ENCODE measurements at places on chromosomes 3 and 15.

DNA sequence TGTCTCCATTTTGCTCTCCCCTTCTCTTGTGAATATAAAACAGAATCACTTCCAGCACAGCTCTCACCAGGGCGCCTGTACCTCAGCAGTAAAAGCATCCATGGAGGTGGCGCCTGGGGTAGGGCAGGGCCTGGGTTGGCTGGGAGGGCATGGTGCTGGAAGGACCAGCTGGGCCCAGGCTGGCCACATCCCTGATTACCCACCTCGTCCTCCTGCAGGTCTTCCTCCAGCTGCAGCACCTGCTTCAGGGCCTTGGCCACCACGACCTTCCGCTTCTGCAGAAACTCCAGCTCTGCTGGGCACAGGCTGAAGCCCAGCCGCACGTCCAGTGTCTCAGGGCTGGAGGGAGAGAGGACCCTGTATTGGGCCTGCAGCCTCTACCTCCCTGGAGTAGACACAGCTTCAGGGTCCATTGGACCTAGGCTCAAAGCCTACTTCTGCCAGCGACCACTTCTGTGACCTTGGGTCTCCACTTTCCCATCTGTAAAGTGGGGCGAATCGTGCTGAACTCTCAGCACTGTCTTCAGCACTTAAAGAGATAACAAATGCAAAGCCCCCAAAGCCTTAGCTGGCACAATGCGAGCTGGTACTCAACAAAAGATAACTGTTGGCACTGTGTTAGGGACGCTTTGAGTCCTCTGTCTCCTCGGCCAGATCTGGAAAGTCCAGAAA is 23.8 kb downstream of the PLA2G4E start:
- no peak for DNase-seq

- DNase-seq = no peak
Observed at GRCh38 chr15:101376615-101377395, 81.8 kb upstream of the SNRPA1 start.

DNA sequence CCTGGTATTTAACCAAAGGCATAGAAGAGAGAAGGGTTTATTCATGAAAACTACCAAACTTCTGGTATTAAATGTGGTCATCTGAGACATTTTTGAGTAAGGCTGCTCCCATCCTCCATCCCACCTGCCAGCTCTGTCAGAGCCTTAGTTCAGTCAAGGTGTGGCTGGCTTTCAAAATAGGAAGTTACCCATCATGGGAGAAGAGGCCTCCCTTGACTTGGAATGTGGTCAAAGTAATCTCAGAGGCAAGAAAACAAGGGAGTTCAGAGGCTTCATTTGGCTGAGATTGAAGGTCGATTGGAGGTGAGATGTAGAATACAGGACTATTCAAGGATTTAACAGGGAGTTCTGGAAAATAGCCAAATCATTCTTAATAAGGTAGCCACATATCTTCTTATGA is 540.4 kb upstream of the ARRDC4 start:
- DNase-seq = no peak

DNA sequence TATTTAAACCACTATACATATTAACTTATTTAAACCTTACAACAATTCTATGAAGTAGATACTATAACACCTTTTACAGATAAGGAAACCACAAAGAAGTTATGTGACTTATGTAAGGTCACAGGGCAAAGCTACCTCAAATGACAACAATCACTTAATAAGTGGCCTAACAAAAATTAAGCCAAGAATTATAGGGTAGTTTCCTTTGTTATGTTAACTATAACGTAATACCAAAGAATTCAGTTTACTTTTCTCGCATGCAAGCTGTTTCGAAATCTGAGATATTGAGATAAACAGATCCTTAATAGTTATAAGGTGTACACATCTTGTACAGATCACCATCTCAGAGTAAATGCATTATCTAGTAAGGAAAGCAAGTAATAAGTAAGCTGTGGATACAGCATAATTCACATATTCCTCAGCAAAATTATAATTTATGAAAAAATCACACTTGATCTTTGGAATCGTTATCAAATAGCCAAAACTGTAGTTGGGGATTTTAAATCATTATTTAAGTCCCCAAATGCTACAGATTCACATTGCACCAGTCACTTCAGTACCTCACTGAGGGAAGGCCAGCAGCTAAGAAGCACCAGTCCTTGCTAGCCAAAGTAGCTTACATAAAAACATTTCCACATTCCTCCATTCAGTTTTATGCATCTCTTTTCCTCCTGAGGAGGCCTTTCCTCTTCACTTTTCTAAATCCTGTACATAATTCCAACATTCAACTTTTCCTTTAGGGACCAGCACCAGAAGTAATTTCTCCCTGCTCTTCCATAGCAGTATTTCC is 226.8 kb downstream of the TBC1D5 start:
- DNase-seq = peak; percentile 37

DNA sequence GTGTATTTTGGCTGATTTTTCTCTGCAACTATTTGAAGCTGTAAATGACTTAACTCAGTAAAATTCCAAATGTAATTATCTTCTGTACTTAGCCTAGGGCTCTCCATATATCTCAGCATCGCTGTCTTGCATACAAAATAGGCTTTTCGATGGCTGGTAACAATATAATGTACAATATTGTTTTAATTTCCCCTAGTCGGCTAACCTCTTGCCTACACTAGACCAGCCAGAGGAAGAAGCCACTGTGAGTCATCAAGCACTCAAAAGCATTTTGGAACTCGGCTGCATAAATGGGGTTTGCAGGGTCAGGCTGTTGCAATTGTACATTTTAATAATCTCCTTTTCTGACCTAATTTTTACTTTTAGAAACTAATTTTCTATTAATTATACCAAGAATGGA is 583.8 kb downstream of the FOXP1 start:
- DNase-seq = no peak

GRCh38 chr3:183634707-183635106 is 716 bp upstream of the KLHL24 start:
- DNase-seq = no peak

- DNase-seq = peak; percentile 96
Observed at GRCh38 chr3:113744941-113745755, 901 bp downstream of the NAA50 start.

DNA sequence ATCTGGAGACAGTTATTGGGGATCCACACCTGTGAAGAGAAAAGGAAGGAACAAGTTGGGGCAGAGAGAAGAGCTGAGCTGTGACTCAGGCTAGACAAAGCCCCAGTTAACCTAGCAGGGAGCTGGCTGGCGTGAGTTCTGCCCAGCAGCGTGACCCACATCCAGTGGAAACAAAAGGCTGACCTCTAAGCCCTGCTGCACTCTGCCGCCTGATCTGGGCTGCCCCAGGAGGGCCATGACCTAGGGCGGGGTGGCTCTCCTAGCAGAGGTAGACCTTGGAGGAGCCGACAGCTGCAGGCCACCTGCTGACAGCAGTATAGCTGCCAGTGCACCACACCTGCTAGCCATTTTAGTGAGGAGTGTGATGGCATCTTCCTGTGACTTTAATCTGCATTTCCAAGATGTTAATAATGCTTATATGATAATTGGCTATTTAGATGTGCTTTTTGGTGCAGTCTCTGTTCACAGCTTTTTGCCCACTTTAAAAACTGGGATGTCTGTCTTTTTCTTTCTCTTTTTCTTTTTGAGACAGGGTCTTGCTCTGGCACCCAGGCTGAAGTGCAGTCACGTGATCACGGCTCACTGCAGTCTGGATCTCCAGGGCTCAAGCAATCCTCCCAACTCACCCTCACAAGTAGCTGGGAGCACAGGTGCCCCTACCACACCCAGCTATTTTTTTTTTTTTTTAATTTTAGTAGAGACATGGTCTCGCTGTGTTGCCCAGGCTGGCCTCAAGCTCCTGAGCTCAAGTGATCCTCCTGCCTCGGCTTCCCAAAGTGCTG is 78.1 kb downstream of the LSM3 start:
- DNase-seq = no peak

Measured in hematopoietic multipotent progenitor cell treated with erythropoietin and hydrocortisone succinate and interleukin-3 and kit ligand, for 4 days (in vitro differentiated cells).